ENCODE measurements at places on chromosomes 2 and 18.

GRCh38 chr2:176455816-176456291 lies 186.6 kb downstream of the MTX2 start:
- peak; percentile 35 for DNase-seq

- no peak for DNase-seq
These were observed 11.6 kb downstream of the TYMS start for GRCh38 chr18:669077-669476.

GRCh38 chr2:60440079-60440766 lies 113.2 kb downstream of the BCL11A start:
- no peak for DNase-seq

DNA sequence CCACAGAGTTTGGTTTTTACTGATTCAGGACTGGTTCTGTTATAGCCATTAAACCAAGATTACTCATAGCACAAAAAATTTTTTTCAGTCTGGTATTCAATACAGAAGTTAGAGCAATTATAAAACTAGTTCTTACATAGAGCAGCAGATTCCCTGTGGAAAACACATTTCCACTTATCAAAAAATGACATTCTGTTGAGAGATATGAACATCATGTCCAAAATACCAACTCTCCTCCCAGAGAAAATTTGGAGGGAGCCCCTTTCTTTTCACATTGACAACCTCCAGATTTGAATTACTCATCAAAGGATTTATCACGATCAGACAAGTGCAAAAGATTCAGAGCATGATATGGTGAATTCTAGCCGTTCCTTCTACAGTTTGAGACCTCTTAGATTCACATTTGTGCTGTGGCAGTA lies 126.8 kb upstream of the SERPINE2 start:
- DNase-seq, result no peak

GRCh38 chr2:25009954-25010353 lies 31.9 kb upstream of the EFR3B start:
- DNase-seq, result peak; percentile 17

GRCh38 chr2:151292141-151292540 lies 2.7 kb upstream of the NMI start:
- DNase-seq, result no peak

DNA sequence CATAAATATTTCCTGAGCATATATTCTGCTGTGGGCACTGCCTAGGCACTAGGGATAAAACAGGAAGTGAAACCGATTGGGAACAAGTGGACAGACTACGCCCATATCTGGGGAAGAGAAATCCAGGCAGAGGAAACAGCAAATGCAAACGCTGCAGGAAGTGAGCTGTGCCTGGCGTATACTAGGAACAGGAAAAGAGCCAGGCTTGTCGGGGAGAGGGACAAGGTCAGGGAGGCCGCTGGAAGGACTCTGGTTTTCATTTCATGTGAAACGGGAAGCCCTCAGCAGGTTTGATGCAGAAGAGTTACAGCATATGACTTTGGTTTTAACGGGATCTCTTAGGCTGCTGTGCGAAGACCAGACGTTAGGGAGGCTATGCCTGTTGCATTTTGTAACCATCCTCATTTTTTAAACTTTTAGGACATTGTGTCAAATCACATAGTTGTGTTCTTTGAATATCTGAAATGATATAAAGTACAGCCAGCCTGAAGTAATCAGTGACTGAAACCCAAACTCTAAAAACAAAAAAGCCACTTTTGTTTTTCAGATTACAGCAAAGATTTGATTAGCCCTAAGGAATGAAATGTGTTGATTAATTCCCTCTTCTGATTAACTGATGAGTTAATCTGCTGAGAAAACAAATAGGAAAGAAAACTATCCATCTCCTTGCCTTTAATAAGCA lies 110.2 kb upstream of the PIEZO2 start:
- DNase-seq, result no peak

DNA sequence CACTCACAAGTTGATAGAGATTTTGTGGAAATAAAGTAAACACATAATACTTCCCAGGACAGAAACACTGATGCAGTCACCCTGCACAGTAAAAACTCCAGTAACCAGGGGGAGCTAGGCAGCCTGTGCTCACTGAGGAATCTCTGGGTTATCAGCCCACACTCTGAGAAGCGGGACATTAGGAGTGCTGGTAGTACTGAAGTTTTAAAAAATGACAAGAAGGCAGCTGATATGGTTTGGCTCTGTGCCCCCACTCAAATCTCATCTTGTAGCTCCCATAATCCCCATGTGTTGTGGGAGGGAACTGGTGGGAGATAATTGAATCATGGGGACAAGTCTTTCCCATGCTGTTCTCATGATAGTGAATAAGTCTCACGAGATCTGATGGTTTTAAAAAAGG lies 31.4 kb downstream of the KCTD1 start:
- no peak for DNase-seq

- no peak for DNase-seq
These were observed 225.5 kb downstream of the AGAP1 start for GRCh38 chr2:235719146-235719942.

DNA sequence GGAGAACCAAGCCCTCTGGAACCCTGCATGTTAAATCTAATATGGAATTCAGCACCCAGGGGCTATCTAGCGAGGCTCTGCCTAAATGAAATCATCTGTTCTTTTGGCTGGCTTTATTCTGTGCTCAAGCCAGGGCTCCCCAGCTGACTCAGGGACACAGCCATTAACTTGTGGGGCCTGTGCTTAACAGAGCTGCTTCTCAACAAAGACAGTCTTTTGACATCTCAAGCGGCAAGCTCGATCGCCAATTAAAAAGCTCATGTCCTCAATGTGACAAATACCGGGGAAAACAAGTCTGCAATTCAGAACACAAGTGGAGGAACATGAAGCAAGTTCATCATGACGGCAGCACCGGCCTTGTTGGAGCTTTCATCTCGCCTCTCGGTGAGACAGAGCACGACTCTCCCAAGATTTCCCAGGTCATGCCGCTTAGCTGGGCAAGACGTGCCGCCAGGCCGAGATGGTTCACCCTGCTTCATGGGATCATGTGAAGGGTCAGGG lies 64.9 kb downstream of the KLHL29 start:
- no peak for DNase-seq

DNA sequence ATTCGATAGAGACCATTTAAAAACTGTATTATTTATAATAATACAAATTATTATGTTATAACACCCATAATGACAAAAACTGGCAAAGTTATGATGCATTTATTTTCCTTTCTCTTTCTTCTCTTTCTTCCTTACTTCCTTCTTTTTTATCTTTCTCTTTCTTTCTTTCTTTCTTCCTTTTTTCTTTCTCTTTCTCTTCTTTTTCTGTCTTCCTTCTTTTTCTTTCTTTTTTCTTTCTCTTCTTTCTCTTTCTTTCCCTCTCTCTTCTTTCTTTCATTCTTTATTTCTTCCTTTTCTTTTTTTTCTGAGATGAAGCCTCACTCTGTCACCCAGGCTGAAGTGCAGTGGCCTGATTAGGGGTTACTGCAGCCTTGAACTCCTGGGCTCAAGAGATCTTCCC lies 27.5 kb upstream of the ZNF516 start:
- DNase-seq, result no peak

All from A673 (cell line).